ENCODE measurements at places on chromosomes 6 and 20.
A peak's percentile ranks its signal among the peaks of the same experiment; 100 is the strongest.

GRCh38 chr6:57147955-57148858 lies 23.9 kb upstream of the BAG2 start:
- DNase-seq, result peak; percentile 4

DNA sequence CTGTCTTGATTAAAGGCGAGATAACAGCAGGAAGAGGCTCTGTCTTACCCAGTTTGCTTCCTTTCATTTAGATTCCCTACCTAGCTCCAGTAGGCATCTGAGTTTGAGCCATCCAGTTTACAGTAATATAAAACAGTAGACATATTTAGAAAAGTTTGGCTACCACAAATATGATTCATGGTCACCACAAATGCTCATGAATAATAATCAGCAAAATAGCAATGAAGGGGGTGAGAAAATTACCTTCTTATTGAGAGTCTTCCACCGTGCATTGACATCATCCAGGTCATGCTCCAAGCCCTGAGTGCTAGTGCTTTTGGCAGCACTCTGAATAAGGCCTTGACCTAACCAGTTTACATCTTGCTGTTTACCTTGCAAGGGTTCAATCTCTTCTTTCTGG lies 106.2 kb downstream of the DST start:
- DNase-seq, result no peak

DNA sequence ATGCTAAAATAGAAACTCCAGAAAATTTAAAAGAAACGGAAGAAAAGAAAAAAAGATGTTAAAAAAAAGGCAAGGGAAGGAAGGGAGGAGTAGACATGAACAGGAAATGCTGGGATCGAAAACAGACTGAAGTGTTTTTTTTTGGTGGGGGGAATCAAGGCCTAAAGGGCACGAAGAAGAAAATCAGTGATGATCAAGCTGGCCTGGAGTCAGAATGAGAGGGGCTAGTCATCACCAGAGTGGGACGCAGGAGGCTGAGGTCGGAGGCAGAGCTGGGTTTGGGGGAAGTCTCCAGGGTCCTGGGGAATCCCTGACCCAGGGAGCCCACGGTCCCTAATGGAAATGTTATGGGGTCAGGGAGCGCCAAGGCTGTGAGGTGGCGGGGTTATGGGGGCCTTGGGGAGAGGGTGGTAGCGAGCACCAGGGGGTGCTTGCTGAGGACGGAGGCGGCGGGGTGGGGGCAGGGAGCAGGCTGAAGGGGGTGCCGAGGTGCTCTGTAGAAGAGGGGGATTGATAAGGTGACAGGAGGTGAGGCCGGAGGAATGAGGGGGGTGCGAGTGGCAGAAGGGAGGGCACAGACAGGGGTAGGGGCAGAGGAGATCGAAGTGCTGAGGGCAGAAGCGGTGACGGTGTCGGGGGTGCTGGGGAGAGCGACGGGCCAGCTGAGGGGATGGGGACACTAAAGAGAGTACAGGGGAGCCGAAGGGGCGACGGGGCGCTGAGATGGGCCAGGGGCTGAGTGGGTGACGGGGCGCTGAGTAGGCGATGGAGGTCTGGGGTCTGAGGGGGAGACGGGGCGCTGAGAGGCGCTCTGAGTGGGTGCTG lies 684 bp downstream of the ZNFX1 start:
- no peak for DNase-seq

- DNase-seq, result no peak
Measured at GRCh38 chr6:166005944-166006899, 161.4 kb downstream of the TBXT start.

DNA sequence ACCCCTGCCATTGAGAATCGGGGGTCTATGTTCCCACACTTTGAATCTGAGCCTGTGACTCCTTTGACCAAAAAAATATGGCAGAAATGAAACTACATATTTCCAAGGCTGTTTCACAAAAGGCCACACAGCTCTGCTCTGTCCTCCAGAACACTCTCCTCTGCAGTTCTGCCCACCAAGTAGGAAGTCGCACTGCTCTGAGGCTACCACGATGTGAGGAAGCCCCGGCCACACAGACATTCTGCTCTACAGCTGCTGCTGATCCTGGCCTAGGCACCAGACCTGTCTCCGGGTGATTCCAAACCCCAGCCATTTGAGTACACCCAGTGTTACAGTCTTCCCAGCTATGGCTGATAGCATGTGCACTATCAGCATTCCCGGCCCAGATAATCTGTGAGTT lies 85.1 kb downstream of the LYRM4 start:
- no peak for DNase-seq

DNA sequence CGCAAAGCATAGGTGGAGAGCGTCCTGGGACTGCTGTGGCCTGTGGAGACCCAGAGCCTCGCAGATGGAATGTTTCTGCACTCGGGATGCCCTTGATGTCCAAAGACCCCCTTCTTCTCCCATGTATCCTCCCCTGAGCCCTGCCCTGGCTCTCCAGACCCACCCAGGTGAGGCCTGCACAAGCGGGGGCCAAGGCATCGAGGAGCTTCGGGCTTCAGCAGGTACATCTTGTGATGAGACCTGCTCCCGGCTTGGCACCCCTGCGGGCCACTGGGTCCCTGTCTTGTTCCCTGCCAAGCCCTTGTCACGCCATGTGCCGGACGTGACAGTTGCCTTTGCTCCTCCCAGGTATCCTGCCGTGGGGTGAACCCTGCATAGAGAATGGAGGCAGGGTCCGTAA lies 85.2 kb downstream of the RAMACL start:
- DNase-seq, result no peak

GRCh38 chr6:160063771-160064413 lies 57.7 kb upstream of the SLC22A1 start:
- DNase-seq, result no peak

DNA sequence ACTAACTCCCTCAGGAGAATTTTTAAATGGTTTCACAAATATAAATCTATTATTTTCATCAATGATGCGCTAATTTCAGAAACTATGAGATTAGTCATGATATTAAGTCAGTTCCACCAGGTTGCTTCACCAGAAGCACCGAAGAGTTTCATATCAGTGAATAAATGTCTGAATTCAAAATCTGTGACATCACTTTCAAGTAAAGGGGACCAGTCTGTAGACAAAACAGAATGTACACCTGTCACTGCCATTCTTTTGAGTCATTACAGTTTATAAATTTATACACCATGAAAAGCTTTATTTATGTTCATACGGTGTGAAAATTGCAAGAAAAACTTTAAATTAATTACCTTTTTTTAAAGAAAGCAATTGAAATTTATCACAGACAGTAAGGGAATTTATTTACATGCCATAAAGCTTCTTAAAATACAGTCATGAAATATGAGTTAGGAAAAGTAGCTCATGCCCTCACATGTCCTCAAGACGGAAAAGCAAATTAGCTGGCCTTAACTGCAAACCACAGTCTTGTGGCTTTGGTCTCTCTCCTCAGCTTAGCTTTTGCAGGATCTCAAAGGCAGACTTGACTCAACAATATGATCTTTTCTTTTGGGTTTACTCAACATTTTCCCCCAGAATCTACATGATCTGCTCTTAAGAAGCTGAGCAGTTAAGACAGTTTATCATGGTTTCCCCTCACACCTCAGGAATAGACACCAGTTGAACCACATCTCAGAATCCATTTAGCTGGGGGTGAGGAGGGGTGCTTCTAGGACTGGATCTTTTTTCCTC lies 177.7 kb upstream of the MCHR2 start:
- DNase-seq, result no peak

DNA sequence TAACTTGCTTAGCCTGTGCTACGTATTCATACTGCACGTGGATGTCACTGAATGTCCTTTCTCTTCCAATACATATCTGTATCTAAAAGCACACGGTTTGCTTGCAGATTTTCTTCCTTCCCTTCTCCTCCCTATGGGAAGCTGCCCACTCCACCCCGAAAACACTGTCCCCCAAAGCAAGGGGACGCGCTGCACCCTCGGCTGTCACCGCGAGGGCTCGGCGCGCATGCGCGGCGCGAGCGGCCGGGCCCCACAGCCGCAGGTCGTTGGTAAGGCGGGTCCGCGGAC lies 659 bp downstream of the TMX4 start:
- peak; percentile 61 for DNase-seq

- DNase-seq, result no peak
Measured at GRCh38 chr6:46113370-46113769, 16.4 kb upstream of the ENPP4 start.

- no peak for DNase-seq
Measured at GRCh38 chr20:51128198-51128597, 105.3 kb upstream of the KCNG1 start.

DNA sequence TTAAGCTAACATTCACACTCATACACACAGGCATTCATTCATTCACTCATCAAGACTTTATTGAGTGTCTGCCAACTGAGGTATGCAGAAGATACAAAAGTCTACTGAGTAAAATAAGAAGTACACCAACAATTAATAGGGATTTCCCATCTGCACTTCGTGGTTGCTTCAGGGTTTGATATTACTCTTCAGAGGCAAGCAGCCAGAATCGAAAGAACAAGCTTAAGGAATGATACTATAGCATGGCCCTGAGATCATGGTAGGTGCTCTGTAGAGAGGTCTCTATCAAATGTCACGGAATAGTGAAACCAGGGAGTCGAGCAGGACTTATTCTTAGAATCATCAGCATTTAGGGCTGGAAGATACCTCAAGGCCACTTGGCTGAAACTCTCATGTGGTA lies 135.4 kb downstream of the NRN1 start:
- DNase-seq, result no peak

DNA sequence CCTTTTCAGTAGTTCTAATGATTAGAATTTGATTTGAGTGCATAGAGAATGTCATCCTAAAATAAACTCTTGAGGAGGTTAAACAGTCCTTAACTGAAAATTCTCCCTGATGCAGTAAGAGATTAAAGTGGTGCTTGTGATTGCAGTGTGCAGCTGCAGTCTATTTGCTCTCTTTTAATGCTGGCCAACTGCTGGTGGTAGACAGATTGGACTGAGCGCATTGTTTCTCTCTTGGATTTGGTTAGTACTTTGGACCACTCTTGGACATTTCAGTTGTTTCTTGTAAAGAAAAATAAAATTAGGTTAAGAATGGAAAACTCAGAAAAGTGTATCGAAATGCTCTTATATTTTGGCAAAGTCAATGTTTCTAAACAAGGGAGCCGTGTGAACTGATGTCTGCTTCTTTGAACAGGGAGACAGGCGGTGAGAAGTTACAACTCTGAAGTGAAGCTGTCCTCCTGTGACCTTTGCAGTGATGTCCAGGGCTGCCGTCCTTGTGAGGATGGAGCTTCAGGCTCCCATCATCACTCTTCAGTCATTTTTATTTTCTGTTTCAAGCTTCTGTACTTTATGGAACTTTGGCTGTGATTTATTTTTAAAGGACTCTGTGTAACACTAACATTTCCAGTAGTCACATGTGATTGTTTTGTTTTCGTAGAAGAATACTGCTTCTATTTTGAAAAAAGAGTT lies 127.2 kb downstream of the CD109 start:
- DNase-seq, result no peak

DNA sequence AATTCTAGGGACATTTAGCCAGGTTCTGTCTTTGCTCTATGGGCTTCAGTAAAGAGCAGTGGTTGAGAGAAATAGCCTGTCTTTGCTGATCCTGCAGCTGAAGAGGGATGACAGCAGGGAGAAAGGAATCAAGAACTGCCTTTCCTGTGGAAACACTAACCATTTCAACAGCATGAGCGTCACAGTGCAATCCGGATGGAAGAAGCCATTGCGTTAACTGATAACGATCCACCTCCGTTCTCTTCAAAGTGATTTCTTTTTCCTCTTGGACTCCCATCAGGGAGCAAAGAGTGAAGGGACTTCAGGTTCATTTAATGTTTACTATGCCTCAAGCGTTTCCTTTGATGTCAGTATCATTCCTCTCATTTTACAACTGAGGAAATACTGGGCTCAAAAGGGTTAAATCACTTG lies 35.2 kb upstream of the EEF1E1 start:
- no peak for DNase-seq

DNA sequence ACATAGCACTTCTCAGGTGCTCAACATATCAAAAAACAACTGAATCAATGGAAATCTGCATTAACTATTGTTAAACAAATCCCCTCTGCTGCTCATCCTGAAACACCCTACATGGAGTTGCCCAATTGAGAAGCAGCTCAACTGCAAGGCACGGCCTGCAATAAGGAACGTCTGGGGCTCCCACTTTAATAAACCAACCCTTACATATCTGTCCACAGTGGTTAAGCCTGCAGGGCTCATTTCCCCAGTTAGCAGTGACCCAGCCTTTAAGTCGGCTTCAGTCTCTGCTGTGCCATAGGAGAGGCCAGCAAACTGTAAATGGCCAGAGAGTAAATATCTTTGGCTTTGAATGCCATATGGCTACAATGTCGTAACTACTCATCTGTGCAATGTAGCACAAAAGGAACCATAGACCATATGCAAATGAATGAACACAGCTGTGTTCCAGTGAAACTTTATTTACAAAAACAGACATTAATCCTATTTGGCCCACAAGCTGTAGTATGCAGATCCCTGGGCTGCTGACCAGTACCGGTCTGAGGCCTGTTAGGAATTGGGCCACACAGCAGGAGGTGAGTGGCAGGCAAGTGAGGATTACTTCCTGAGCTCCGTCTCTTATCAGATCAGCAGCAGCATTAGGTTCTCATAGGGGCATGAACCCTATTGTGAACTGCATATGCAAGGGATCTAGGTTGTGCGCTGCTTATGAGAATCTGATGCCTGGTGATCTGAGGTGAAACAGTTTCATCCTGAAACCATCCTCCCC lies 522.7 kb upstream of the CDH4 start:
- no peak for DNase-seq

DNA sequence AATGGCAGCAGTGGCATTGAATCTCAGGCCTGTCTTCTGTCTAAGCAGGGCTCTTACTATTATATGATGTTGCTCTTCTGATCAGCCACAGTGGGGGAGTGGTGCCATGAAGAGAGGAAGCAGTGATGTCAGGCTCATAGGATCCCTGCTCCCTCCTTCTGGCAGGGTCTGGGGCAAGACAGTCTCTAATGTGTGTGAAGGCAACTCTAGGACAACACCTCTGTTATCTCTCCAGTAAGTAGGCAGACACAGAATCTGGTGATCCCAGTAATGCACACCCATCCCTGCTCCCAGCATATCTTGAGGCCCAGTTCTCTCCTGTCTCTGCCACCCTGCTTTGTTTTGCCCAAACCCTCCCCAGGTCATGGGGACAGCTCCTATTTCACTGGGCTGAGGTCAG lies 8.8 kb downstream of the C20orf202 start:
- DNase-seq, result no peak

- no peak for DNase-seq
Measured at GRCh38 chr20:51752343-51752951, 15.7 kb downstream of the ATP9A start.

DNA sequence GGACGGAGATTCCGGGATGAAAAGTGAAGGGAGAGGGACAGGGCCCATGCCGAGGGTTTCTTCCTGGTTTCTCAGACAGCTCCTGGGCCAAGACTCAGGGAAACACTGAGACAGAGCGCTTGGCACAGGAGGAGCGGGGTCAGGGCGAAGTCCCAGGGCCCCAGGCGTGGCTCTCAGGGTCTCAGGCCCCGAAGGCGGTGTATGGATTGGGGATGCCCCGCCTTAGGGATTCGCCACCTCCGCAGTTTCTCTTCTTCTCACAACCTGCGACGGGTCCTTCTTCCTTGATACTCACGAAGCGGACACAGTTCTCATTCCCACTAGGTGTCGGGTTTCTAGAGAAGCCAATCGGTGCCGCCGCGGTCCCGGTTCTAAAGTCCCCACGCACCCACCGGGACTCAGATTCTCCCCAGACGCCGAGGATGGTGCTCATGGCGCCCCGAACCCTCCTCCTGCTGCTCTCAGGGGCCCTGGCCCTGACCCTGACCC lies 55.0 kb upstream of the HLA-A start:
- DNase-seq, result peak; percentile 53

All from CD4-positive, alpha-beta T cell treated with Interleukin-4 for 4 hours (primary cell).